ENCODE measurements at places on chromosomes 5 and 9.

DNA sequence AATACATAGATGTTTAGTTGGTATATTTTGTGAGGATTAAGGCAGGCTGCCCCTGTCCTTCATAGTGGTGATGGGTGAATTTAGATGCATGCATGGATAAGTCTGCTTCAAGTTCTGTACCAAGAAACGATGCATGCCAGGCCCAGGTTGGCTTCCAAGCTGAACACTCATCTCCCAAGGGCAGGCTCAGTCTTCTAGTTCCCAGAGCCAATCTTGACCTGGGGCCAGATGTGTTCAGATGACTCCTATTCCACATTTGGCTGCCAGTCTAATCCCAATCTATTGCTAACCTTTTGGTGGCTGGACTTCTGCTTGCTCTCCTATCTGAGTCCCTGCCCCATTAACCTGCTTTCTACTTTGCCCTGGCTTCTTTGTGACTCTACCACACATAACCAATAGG, 18.5 kb upstream of the SNAPC3 start:
- DNase-seq: no peak

DNA sequence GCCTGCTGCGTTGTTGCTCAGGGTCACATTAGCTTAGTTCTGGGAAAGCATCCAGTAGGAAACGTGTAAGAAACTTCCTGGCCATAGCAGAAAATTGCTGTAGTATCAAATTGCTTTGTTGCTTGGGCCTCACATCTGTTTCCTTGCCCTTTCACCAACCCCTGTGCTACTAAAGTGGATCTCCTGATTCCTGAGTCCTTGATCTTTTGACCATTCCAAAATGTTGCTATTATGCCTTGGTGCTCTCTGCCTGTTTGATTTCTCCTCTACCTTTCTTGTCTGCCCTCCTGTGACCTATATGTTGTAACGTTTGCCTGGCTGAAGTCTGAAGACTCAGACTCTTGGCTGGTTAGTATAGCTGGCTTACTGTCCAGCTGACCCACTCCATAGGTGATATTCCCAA, 350.5 kb downstream of the ADGRV1 start:
- DNase-seq: no peak

- no peak for DNase-seq
These were observed 222.6 kb downstream of the TMEM161B start for GRCh38 chr5:88045931-88046461.

DNA sequence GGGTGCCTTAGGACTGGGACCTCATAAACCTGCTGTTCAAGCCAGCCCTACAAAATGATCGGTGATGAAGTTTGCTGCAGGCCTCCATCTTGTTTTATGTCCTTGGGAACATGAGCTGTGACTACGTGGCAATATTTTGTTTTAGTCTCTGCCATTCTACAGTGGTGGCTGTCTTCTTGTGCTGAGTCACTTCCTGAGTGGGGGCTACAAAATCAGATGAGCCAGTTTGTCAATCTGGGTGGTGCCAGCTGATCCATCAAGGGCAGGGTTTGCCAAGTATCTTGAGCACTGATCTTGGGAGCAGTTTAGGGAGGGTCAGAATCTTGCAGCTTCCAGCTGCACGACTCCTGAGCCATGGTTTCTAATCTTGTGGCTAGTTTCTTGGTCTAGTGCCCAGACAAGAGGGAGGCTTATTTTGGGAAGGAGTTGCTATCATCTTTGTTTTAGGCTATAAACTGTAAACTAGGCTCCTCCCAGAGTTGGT, 94.7 kb downstream of the YTHDC2 start:
- no peak for DNase-seq

DNA sequence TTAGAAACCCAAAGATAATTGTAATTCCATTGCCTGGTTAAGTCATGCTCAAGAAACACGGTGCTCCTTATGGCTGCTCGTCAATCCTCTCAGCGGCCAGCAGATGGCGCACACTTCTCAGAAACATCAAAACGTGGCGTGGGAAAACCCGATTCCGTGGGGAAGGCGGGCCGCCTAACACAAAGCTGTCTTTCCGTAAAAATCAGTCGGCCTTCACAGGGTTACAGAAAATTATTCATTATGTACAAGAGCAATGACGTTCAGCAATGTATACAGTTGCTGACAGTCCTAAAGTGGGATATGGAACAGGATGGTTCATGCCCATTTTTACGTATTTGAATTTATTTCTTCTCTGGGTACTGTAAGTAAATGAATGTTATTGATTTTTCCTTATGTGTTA, 83.5 kb downstream of the PDE4D start:
- peak; percentile 28 for DNase-seq

- no peak for DNase-seq
These were observed 208.9 kb upstream of the PRR16 start for GRCh38 chr5:120255214-120255613.

- DNase-seq: peak; percentile 32
These were observed 1.9 kb upstream of the FIBCD1 start for GRCh38 chr9:130940693-130941576.

GRCh38 chr5:172798422-172799215, 27.6 kb upstream of the DUSP1 start:
- no peak for DNase-seq

DNA sequence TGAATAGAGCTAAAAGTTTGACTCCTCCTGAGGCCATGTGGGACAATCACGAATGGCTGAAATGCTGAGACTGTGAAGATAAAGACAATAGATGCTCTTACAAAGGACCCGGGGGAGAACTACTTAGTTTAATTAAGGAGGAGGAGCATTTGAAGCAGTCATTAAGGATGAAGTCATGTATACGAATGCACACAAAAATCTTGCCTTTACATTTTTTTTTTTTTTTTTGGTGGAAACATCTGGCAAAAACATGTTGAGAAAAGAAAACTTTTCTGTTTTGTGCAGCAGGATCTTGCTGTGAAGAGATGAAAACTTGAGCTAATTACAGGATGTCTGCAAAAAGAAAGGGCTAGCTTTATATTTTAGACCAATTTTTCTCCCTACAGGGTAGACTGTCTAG, 42.3 kb upstream of the NR3C1 start:
- no peak for DNase-seq

- no peak for DNase-seq
These were observed 58.0 kb downstream of the CEP120 start for GRCh38 chr5:123365156-123365555.

GRCh38 chr9:21616082-21616778, 134.1 kb upstream of the IFNE start:
- DNase-seq: no peak

GRCh38 chr5:61589946-61590345, 257.9 kb downstream of the ZSWIM6 start:
- DNase-seq: no peak

DNA sequence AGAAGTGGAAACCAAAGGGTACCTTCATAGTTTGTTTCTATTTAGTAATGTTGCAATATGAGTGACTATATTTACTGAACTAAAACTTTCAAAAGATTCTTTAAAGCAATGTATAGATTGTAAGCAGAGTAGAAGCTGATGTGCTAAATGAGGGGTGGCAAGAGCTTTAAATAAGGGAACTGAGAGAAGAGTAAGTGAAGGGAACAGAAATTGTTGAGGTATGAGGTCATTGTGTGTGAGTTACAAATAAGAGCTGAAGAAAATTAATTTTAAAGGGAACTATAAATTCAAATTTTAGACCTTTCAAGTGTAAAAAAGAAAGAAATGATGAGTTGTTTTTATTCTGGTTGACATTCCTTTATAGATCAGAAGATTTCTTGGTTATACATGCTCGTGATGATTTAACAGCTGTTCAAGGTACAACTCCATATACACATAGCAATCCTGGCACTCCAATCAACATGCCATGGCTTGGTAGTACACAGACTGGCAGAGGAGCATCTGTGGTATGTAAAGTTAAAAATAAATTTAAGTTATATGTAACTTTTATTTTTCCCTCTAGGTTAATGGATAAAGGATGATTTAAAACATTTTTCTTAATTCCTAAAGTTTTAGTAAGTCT, 135.1 kb upstream of the TNFAIP8 start:
- DNase-seq: no peak

GRCh38 chr9:90970608-90971007, 169.0 kb downstream of the SYK start:
- no peak for DNase-seq

DNA sequence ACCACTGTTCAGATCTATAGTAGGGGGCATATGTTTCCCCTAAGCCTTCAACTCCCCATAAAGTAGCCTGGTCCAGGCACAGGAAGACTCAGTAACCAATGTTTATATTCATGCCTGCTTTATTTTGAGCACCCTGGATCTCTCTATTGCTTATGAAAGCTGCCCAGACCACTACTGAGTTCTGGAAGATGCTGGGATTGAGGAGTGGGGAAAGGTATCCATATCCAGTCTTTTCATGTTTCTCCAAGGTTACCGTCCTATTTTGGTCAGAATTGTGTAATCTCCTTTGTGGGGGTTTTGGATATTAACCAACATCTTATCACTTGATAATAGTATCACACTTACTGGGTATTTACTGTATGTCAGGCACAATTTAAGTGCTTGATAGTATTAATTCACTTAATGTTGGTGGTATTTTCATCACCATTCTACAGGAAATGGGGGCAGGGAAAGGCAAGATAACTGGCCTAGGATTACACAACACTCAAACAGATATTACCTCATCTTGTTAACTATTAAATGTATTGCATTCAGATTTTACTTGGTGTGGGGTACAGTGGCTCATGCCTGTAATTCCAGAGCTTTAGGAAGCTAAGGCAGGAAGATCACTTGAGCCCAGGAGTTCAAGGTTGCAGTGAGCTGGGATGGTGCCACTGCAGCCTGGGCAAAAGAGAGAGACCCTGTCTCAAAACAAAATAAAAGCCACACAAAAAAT, 36.3 kb downstream of the RUSC2 start:
- DNase-seq: no peak

DNA sequence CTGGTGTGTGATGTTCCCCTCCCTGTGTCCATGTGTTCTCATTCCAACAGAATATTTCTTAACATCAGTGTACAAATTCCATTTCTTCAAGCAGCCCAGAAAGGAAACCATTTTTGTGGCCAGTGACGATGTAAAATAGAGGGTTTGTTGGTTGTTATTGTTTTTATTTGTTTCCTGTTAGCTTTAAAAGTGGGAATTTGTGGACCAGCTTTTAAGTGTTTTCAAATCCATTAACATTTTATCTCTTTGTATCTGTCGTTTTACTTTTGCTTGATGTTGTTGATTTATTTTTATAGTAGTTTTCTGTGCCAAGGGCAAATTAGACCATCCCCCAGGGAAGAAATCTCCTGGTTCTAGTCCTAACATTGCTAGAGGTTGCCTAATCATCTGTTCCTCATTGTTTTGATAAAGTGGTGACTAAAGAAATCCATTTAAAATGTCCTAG, 100.0 kb downstream of the GDNF start:
- no peak for DNase-seq

- no peak for DNase-seq
These were observed 38.2 kb downstream of the CLINT1 start for GRCh38 chr5:157820593-157821252.

DNA sequence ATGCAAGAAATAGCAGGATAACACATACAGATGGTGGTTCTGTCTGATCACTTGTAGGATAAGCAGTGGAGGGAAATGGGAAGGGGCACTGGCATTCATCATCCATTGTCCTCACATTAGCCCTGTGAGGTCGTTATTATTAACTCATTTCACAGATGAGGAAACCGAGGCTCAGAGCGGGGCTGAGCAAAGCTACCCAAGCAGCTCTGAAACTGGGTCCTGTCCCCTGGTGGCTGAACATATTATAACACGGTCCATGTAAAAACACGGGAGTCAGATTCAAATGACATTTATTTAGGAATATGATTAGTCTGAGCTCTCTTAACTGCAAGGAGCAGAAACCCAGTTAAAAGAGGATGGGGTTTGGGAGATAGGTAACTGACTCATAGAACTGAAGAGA, 43.1 kb downstream of the HRH2 start:
- no peak for DNase-seq

DNA sequence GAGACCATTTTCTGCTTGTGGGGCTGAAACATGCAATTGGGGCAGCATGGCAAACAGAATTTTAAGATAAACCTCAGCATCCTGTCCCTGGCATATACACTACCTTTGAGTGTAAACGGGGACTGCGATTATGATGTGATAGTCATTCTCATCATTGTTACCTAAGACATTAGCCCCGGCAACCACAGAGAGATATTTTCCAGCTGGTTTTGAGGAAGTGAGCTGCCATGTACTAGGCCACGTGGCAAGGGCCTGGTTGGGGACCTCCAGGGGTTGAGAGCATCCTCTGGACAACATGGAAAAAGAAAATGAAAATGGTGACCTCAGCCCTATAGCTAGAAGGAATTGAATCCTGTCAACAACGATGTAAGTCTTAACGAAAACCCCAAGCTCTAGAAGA, 623.6 kb upstream of the CDH18 start:
- no peak for DNase-seq

GRCh38 chr9:115209601-115210306, 91.8 kb upstream of the TNC start:
- no peak for DNase-seq

GRCh38 chr5:124858612-124859011, 112.2 kb upstream of the ZNF608 start:
- DNase-seq: no peak

DNA sequence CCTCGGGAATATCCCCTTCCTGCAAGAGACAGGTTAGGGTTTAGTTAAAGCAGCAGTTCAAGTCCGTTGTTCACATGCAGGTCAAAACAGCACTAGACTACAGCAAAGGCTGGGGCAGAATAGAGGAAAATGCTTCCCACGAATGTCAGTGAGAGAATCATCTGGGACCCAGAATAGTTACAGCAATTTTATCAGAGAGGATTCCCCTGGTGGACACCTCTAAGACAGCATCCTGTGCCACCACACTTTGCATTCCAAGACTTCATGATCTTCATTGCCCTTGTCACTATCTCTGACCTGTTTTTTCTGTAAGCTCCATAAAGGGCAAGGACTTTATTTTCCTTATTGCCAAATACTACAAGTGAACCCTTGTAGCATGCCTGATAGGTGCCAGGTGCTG, 12.9 kb downstream of the GRXCR2 start:
- DNase-seq: no peak

- no peak for DNase-seq
These were observed 147.1 kb downstream of the ERCC6L2 start for GRCh38 chr9:96022445-96023051.

DNA sequence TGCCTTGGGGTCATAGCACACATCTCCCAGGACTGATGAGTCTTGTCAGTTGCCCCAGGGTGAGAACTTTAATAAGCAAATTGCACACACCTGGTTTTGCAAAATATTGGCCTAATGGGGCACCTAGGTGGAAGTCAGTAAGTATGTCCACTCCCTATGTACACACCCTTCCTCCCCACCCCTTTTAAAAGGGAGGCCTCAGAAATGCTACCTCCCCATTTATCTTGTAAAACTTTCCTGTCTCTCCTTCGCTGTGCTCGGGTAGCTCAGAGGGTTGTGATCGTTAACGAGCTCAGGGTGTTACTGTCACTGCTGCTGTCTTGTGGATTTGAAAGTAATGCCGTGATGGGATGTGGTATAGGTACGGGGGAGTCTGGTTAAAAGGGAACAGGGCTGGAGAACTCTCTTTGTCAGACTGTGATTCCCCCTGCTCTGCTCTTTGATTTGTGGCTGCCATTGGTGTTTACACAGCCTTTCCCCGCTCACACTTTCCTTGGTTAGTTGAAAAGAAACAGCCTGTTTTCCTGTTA, 26.2 kb downstream of the ZNF462 start:
- no peak for DNase-seq

All from activated CD8-positive, alpha-beta memory T cell treated with anti-CD3 and anti-CD28 coated beads for 1 hour (primary cell).